NCI-H526 (cell line): ENCODE measurements at places on chromosomes 4 and X.

- peak; percentile 83 for DNase-seq
These were observed at the start of gene MORC4 for GRCh38 chrX:107000013-107000515. Gene MORC4, minus strand, starts transcription at chrX:107000212. Its CDS starts 243 bp downstream, at chrX:106999969.

DNA sequence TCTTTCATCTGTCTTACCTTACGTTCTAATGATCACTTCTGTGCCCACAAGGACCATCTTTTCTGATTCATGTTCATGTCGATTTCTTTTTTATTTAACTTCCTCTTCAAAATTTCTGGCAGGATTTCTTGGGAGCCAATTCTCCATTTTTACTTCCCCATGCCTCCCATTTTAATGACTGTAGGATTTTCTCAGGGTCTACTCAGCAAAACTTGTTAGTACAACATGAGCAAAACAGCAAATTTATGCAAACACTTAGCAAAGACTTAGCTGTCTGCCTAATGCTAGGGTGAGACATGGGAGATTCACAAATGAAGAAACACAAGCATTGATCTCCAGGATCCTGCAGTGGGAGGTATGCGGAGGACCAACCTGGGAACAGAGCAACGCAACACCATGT, 5.5 kb downstream of the CD38 start:
- no peak for DNase-seq

DNA sequence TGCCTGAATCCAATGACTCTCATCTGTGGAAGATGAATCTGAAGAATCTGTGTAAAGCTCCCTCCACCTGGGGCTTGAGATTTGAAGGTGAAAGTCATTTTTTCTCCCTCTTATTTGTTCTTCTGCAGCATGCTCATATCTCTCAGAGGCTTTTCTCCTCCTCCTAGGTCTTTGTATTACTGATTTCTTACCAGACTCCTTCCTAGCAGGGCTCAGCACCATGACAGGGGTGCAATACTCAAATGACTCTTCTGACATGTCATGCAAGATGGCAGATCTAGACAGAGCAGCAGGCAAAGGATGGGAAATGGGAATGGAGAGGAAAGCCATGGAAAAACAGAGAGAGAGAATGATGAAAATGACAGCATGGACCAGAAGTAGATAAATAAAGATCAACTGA, 118.3 kb downstream of the TMA16 start:
- no peak for DNase-seq

GRCh38 chr4:123345935-123346300, 50.7 kb upstream of the SPRY1 start:
- no peak for DNase-seq

DNA sequence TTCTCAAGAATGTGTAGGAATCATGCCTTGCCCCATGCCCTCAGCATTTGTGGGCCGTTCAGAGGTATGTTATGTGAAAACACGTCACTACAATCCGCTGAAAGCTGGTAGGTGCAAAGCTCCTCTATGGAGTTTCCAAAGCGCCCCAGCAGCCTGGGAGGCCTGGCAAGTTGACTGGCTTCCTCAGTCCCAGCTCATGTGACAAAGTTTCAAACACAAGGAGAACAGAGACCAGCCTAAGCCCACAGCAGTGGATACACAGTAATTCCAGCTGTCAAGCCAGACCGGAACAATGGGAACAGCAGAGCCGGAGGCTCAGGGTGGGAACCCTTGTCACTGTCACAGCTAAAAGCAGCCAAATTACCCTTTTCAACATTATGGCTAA, 33.5 kb downstream of the NAT8L start:
- no peak for DNase-seq

DNA sequence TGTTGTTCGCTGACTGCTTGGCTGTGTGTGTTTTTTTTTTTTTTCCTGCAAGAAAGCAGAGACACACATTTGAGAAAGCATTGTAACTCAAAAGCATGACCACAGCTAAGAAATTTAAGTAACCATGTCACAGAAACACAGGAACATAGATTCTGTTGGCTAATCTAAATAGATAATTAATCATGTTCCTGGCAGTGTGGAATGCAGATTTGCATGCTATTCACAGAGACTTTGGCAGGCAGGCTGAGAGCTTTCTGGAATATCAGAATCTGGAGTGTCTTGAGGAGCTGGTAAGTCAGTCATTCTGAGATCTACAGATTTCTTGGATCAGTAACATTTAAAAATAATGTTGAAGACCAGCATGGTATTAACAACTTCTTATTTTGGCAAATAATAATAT, 33.2 kb upstream of the SMS start:
- peak; percentile 66 for DNase-seq
